ENCODE measurements at places on chromosomes 2 and 18.

DNA sequence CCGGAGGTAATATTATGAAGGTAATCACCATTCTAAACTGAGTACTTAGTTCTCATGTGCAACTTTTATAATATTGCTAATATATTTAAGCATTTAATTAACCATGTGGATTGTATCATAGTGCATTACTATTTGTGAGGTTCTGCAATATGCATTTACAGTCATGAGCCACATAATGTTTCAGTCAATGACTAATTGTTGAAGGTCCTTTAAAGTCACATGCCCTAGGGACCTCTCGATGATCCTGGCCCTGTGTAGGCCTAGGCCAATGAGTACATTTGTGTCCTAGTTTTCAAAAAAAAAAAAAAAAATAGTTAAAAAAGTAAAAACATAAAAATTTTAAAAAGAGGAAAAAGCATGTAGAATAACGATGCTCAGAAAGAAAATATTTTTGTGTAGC, 298.0 kb downstream of the DSEL start:
- DNase-seq = no peak

DNA sequence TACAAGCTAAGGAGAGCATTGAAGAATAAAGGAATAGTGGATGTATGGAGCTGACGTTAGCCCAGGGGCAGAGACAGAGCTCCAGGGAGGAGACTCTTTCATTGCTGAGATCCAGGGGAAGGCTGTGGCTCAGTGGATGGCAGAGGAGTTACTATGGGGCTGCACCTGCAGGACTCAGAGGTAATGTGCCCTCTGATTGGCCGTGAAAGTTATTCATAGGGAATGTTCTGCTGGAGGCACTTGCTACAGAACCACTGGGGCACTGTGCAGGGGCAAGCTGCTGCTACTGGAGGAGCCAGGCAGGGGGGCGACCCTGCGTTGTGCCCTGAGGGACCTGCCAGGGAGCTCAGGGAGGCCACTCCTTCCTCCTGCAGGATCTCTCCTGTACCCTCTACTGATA, 199.2 kb downstream of the PTPRM start:
- no peak for DNase-seq

- no peak for DNase-seq
Measured at GRCh38 chr2:39409697-39410389, 27.2 kb downstream of the MAP4K3 start.

GRCh38 chr2:197453914-197454398, 604 bp downstream of the COQ10B start:
- no peak for DNase-seq

DNA sequence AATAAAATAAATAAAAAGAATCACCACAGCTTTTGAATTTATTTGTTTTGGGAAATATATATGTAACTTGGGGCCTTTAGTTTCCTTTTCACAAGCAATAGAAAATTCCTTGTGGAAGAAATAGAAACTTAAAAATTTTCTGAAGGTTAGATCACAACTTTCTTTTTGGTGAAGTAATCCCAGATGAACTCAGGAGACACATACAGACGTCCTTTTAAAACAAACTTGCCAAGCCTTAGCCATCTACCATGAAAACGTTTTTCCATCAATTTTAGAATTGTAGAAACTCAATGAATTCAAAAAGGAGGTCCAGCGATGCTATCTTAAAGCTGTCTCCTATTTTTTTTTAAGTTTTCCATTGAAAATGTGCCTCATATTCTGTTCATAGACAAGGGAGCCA, 225.6 kb downstream of the ASXL3 start:
- DNase-seq = no peak

- no peak for DNase-seq
Measured at GRCh38 chr2:74436111-74436805, 5.5 kb downstream of the RTKN start.

DNA sequence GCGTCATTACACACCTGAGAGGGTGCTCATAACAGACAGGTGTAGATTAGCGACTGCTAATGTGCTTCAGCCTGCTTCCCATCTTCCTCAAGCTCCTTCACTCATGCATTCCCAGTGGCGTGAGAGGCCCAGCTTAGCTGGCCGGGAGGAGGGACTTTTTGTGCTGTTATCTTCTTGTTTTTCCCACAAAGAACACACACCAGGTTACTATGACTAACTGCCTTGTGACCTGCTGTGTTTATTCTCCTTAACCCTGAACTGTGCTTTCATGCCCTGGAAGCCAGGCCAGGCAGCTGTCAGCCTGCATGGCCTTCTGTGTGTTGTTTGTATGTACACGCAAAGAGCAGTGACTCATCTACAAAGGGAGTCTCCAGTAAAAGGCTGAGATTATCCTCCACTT, 143.8 kb downstream of the PIEZO2 start:
- DNase-seq = no peak

GRCh38 chr18:77077401-77077800, 55.2 kb downstream of the MBP start:
- no peak for DNase-seq

DNA sequence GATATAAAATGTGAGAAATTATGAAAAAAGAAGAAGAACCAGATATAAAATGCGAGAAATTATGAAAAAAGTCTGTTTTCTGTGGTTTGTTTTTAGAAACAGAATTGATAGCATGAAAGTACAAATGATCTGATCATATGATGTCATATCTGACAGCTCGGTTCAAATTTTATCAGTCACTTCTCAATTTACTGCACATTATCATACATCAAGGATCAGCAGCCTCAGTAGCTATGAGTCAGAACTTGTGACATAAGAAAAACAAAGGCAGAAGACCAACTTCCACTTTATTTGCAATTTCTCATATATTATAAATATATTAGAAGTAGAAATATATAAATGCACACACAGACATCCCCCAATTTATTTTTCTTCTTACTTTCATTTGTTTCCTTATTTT, 634.0 kb downstream of the LRP1B start:
- DNase-seq = no peak

- no peak for DNase-seq
Measured at GRCh38 chr2:71826299-71826698, 321.4 kb downstream of the CYP26B1 start.

DNA sequence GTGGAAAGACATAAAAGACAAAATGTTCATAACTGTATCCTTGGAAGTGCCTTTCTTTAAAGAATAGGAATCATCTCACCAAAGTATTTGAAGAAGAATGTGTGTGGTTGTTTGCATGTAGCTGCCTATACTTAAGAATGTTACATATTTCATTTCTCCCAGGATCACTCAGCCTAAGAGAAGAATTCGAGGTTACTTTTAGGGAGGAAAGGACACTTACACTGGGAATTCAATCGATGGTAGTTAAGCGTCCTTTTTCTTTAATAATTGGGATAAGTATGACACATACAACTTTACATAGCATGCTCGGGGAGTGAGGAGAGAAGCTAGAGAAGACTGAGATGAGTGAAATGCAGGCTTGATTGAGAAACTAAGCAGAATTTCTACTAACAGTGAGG, 22.0 kb upstream of the CYP1B1 start:
- DNase-seq = no peak

DNA sequence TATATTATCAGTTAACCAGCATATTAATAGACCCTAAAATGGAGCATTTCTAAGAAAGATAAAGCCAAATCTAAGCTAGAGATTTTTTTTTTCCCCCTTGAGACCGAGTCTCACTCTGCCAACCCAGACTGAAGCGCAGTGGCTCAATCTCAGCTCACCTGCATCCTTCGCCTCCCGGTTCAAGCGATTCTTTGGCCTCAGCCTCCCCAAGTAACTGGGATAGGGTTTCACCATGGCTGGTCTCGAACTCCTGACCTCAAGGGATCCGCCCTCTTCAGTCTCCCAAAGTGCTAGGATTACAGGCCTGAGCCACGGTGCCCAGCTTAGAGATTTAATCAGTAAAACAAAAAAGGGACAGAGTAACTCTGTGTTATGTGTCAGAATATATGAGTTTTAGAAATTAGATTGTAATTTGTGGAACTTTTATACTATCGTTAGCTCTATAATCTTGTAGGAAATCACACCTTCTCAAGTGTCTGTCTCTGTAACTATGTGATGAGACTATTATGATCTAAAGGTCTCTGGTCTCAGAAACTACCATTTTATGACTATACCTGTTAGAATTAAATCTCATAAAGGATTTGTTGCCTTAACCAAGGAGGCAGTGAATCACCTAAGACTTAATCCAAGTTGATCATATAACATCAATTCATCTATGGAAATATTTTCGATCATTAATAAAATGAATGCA, 34.0 kb downstream of the YWHAQ start:
- no peak for DNase-seq

GRCh38 chr2:237932731-237933131, 34.1 kb upstream of the UBE2F start:
- no peak for DNase-seq

DNA sequence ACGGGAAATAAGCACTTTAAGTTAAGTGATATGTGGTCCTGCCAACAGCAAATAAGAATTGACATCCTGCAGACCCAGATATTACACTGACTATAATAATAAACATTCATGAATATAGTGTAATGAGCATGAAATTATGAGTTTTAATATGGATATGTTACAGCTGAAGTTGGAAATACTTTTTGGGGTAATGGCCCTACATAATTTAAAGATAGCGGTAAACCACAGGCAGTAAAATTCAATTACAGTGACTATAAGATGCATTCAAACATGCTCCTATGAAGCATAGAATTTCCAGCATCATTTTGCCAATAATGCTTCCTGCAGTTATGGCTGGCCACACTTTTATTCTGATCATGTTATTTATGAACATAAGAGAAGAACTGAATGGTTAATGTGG, 49.4 kb upstream of the LRRTM4 start:
- DNase-seq = no peak

DNA sequence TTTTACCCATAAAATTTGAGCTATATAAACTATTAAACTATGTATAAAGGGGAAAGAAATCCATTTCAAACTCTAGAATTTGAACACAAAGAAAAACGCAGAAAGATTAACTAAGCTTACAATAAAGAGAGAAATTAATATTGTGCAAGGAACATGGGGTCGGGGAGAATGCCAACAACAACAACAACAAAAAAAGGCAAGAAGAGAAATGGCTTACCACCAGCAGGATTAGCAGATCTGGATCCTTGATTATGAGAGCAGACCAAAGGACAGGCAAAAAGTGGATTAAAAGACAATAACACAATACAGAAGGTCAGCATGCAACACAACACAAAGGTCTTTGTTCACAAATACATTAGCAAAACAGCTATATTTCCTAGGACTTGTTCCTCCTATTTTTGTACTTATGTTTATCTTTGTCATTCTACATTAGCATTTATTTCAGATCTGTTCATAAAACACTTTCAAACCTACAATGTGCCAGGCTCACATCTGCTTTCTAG, 103.4 kb upstream of the RNU4ATAC start:
- no peak for DNase-seq

- DNase-seq = no peak
Measured at GRCh38 chr18:10072671-10073175, 158.9 kb downstream of the VAPA start.

DNA sequence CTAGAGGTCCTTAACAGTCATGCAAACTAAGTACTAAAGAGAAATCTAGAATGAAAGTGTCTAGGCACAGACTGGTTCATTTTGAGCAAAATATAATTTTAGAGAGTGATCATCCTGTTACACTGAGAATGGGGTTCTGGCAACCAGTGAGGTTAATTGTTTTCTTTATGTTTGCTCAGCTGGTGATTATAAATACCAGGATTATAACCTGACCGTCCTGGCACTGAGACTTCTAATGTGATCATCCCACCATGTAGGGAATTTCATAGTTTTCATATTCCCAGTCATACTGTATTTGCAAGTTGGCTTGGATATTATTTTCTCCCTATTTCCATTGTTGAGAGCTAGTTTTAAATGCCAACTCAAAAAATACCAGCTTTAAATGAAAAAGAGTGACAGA, 852.5 kb upstream of the LRATD1 start:
- DNase-seq = no peak

GRCh38 chr2:11505652-11506610, 27.9 kb upstream of the GREB1 start:
- no peak for DNase-seq

GRCh38 chr18:23758281-23758680, 69.0 kb downstream of the LAMA3 start:
- no peak for DNase-seq

DNA sequence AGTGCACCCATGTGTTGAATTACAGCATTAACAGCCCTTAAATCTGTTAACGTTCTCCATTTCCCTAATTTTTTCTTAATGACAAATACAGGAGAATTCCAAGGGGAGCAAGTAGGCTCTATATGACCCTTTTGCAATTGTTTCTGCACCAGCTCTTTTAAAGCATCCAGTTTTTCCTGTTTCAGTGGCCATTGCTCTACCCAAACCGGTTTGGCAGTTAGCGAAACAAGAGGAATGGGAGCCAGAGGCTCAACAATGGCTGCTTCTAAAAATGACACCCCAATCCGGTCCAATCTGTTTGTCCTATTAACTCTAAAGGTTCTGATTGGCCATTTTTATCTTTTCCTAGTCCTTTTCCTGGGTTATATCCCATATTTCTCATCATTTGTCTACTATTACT, 15.1 kb upstream of the SUCLG1 start:
- DNase-seq = no peak

All from activated T-helper 1 cell treated with Interleukin-2 at 50 U/mL for 16 hours (primary cell).